Stimulated activated CD8-positive, alpha-beta memory T cell treated with anti-CD3 and anti-CD28 coated beads, Interleukin-7, amount 100 ng/mL, for 48 hours (primary cell): ENCODE measurements at places on chromosomes 6 and 20.
A peak's percentile ranks its signal among the peaks of the same experiment; 100 is the strongest.

DNA sequence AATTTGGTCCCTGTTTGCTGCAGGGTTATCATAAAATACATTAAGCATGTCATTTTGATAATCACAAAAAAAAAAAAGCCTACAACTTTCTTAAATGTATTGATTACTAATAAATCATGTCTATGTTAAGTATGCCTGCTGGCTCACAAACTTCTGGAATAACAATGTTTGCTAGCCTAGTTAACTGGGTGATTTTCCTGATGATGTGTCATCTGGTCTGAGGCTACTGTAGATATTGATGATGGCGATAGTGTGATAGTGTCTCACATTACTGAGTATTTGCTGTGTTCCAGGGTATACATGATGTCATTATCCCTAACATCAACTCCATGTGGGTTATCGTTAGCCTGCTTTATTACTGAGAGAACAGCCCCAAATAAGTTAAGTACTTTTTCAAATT lies 86.2 kb upstream of the VSTM2L start:
- DNase-seq, result no peak

DNA sequence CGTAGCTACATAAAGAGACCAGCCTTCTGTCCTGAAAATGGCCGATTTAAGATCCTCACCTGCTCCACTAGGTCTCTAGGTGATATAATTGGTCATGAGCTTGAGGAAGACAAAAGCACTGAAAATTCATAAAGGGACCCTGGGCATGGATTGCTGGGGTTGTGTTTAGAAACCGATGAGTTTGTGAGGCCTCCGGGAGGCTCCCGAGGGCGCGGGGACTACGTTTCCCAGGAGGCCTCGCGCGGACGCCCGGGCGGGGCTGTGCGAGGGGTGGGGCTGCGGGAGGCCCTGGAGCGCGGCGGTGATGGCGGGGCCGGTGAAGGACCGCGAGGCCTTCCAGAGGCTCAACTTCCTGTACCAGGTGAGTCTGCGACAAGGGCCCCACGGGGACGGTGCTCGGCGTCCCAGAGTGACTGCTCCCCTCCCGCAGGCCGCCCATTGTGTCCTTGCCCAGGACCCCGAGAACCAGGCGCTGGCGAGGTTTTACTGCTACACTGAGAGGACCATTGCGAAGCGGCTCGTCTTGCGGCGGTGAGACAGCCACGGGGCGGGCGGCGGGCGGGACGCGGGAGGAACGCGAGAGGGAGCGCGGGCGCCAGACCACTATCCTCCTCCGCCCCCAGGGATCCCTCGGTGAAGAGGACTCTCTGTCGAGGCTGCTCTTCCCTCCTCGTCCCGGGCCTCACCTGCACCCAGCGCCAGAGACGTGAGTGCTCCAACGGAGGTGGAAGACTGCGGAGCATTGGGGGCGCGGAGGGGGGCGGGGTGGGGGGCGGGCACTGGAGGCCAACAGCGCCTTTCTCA lies at the start of gene RPP21:
Gene RPP21 (plus strand): TSS at position 289 of the 804 bp plus-strand sequence. CDS start 16 bp downstream, at position 305.
- DNase-seq, result peak; percentile 74

DNA sequence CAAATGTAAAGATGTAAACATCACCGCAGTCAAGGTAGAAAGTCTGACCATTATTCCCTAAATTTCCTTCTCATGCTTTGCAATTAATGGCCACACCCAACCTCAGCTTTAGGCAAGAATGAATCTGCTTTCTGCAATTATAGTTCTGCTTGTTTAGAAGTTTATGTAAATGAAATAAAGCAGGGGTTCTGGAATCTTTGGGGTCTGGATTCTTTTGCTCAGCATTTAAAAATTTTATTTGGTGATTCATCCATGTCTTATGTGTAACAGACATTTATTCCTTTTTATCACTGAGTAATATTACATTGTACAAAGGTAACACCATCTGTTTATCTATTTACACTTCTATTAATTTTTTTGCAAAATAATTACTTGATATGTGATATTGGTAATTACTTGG lies 613.6 kb downstream of the UTRN start:
- no peak for DNase-seq

DNA sequence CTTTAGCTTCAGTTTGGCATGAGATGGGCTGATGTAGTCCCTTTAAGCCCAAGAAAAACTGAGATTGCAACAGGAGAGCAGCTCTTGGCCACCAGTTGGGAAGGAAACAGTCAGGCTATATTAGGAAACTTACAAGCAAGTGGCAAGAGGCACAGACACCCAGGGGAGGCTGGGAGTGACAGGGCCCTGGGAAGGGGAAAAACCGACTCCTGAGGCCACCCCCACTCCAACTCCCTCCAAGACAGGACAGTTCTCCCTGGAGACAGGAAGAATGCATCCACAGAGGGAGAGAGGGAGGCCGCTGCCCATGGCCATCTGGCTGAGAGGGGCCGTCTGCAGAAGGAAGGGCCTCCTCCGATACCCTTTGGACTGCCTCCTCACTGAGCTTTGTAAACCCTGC lies 20.5 kb downstream of the JPH2 start:
- DNase-seq, result no peak

DNA sequence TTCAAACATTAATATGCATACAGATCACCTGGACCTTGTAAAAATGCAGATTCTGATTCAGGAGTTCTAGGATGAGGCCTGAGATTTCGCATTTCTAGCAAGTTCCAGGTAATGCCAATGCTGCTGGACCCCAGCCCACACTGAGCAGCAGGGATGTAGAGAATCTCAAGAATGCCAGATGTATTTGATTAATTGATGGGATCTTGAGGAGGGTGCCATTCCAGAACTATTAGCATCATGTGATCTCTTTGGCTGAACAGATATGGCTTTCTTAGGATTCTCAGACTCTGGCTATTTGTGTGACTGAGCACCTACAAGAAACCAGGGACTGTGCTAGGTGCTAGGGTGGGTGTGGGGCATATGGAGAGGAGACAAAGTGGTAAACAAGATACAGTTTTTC lies 16.5 kb upstream of the SNX3 start:
- no peak for DNase-seq

- DNase-seq, result no peak
These were observed at the start of gene MUCL3 for GRCh38 chr6:30940361-30940986. Gene MUCL3 (plus strand): TSS chr6:30940973. CDS start chr6:30941000, 27 bp downstream.

- DNase-seq, result no peak
These were observed 24.7 kb downstream of the GLO1 start for GRCh38 chr6:38678178-38678760.
